Cerebellar nuclear complex (tissue), 1 donor: ENCODE measurements at places on chromosomes 5 and 9.

- DNase-seq = no peak
These were observed 82.0 kb downstream of the SLC1A1 start for GRCh38 chr9:4572184-4572826.

DNA sequence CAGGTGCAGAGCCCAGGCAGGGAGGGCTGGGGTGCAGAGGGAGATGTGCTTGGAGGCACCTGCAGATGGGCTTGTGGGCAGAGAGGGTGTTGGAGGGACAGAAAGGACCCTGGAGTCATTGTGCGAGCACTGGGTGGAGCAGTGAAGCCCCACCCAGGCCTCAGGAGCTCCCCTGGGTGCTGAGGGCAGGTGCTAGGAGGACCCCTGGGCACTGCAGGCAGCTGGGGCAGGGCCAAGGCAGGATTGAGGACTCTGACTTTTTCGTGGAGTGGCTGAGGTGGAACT is 10.3 kb upstream of the SLC6A18 start:
- no peak for DNase-seq

DNA sequence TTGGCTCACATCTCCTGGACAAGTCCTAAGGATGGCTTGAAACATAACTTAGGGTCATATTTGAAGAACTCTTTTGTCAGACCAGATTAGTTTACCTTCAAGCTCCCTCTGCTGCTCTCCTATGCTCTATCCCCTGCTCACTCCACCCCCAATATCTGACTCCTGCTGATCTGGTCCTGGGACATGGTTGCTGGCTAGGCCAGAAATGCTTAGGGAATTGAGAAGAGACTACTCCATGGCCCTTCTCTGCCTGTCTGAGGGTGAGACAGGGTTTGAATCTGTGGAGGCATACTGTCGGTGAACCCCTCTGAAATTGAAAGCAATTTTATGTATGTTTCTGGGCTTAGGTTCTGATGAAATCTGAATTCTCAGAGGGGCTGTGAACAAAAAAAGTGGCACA is 3.3 kb downstream of the OTULIN start:
- DNase-seq = no peak

- DNase-seq = no peak
These were observed 34.1 kb downstream of the MEGF9 start for GRCh38 chr9:120680161-120680560.

DNA sequence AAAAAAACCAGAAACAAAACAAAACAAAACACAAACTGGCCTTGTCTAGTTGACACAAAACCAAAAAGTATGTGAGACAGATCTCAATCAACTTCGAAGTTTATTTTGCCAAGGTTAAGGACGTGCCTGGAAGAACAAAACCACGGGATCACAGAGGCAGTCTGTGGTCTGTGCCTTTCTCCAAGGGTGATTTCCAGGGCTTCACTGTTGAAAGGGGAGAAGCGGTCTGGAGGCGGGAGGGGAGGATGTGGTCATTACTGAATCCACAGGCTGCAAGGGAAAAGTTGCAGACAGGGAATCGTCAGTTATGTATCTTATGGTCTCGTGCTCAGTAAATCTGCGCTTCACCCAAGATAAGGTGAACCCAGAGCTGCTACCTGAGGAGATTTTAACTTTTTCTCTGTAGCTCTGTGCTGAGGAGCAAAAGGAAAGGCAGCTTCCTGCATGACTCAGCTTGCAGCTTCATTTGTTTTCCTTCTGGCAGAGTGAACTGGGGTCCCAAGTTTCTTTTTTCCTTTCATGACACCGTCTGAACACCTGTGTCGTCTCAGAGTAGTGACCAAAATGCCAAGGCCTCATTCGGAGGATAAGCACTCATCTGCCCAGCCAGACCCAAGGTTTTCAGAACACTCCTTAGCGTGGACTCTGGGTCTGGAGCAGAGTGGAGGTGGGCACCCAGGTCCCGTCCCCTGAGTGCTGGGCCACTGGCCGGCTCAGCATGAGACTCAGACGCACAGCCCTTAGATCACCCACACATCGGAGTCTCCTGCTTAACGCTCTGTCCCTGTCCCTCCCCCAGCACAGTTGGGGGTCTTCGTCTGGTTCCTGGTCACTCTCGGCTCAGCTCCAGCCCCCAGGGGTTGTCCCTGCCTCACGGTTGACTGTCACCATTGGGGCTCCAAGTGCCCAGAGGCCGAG is 25.9 kb downstream of the ROPN1L start:
- no peak for DNase-seq

DNA sequence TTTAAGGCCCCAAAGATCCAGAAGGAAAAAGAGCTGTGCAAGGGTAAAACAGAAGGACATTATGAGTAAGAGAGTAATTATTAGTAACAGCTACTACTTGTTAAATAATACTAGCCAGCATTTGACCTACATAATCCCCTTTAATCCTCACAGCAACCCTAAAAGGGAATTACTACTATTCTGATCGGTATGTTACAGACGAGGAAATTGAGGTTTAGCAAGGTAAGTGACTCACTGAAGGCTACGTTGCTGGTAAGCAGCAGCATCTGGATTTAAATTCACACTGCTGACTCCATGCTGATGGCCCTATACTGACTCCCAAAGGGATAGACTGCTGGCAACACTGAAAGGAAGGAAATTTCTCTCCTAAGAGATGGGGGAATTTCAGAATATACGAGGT is 3.7 kb upstream of the FSD1L start:
- no peak for DNase-seq
